ENCODE measurements at places on chromosomes 3 and 15.

- DNase-seq = no peak
These were observed 396.9 kb downstream of the LRTM1 start for GRCh38 chr3:54530944-54531343.

GRCh38 chr3:105343991-105344390 is 22.7 kb upstream of the ALCAM start:
- DNase-seq = no peak

DNA sequence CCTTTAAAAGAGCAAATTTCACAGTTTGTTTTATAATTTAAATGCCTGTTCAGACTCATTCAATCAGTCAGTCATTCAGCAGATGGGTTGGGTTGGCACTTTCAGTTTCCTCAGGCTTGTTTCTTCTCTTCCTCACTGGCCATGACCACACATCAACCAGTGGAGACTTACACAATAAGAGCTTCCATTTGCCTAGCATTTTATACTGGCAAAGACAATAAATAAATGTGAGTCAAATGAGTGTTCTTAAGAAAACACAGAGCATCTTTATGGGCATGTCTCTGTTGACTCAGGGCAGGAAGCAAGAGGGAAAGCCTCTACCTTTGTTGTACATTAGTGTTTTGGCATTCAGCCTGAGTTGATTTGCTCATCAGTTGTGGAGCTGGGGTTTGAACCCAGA is 122.6 kb downstream of the EPHB1 start:
- DNase-seq = no peak

DNA sequence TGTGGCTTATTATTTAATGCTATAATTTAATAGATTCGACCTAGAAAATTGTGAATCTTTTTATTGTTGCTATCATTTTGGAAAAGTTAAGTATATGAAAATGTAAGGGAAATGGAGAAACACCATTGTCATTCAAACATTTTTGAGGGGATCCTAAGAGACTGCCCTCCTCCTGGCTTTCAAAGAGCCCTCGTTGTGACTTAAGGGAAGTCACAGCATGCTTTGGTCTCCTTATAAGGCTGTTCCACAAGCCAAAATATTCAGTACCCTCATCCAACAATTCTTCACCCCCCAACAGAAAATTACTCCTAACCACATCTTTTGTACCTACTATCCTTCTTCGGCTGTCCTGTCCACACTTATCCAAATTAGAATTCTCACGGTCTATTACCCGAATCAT is 140.2 kb downstream of the GBE1 start:
- DNase-seq = no peak

DNA sequence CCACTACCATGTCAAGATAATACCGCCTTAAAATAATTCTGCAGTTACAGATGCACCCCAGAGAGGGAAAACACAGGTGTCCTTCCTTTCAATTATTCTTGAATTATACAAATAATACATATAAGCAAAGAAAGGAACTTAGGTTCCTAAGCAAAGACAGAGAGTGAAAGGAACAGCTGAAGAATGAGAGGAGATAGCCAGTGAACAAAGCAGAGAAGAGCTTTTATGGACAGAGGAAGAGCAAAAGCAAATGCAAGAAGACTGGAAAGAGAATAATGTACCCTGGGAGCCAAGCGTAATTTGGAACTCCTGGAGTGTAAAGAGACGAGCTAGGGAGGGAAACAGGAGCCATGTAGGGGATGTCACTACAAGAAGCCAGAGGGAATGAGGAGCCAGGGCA is 21.7 kb downstream of the GPR176 start:
- no peak for DNase-seq

GRCh38 chr15:75702436-75702835 is 10.2 kb downstream of the CSPG4 start:
- DNase-seq = no peak

- no peak for DNase-seq
These were observed 5.7 kb downstream of the SLC28A1 start for GRCh38 chr15:84889991-84890669.

DNA sequence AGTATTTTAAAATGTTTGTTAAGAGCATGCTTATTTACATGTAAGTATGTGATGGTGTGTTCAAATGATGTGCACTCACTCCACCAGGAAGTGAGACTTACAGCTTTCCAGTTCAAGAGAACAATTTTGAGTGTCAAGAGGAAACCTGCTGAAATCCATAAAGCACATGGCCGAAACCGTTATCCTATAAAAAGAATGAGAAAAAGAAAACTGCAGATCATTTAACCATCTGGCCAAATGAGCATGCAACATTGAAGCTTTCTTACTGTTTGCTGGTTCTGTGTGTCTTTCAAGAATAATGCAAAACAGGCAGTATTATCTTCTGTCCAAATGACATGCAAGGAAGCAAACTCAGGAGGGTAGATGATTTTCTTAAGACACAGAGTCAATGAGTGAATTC is 26.3 kb downstream of the GABRR3 start:
- DNase-seq = no peak

- DNase-seq = no peak
These were observed 18.6 kb downstream of the CCR9 start for GRCh38 chr3:45904931-45905330.

GRCh38 chr3:169541528-169541927 is 122.0 kb downstream of the MECOM start:
- DNase-seq = no peak

DNA sequence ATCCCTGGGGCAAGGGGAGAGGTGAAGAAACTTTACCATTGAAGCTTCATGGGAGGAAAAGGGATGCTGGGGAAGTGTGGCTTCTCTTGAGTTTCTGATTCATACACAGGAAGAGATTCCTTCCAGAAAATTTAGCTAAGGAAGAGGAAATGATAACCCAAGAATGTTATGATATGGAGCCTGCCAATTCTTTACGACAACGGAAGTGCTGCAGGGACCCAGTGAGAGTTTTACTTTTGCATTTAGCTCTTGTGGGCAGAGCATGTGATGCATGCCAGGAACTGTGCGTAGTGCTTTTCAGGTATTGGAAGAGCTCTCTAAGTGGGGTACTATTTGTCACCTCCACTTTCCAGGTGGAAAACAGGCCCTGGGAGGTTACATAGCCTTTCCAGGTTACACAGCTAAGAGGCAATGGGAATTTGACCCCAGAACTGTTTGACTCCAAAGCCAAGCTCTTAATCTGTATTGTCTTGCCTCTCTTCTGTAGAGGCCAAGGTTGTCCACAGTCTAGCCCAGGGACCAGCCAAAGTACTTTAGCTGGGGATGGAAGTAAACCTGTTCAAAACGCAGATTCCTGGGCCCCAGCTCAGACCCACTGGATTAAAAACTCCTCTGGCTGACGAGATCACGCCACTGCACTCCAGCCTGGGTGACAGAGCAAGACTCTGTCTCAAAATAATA is 23.0 kb downstream of the CMTM7 start:
- peak; percentile 47 for DNase-seq

- no peak for DNase-seq
These were observed 103.4 kb downstream of the MINAR1 start for GRCh38 chr15:79535536-79535935.
